Effector CD8-positive, alpha-beta T cell (primary cell): ENCODE measurements at places on chromosomes 3 and 15.

DNA sequence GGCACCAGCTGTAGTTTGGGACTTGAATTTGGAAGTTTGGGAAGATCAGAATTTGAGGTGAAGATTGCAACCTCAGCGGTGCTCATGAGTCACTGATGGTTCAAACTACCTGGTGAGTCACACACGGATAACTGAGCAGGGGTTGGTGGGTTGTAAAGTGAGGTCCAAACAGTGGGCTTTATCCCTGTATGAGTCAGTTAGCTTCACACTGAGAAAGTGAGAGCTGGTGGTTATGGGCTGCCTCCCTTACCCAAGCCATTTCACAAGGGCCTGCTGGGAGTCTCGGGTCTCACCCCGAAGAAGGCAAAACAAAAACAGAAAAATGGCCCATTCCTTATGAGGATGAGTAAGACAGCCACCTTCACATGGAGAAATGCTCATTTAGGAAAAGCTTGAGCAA, 77.0 kb downstream of the ITGA11 start:
- no peak for DNase-seq

DNA sequence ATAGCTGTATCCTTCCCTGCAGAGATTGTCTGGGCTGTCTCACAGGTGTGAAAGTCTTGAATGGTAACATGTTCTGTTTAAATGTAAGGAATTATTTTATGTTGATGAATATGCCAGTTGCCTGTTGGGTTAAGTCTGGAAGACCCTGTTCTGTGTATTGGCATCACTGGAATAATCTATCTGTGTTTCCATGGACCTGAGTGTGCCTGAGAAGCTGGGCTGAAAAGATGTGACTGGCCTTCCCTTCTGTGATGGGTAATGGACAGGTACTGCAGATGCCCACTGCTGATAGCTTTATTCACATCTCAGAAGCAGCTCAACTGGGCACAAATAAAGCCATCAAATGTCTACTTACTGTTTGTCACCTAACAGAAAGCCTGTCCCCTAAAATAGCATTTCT, 196.3 kb downstream of the FNDC3B start:
- DNase-seq, result no peak

- no peak for DNase-seq
These were observed 137.6 kb downstream of the IMPG2 start for GRCh38 chr3:101182734-101183133.

GRCh38 chr3:128317698-128318231, 148.9 kb downstream of the DNAJB8 start:
- no peak for DNase-seq

DNA sequence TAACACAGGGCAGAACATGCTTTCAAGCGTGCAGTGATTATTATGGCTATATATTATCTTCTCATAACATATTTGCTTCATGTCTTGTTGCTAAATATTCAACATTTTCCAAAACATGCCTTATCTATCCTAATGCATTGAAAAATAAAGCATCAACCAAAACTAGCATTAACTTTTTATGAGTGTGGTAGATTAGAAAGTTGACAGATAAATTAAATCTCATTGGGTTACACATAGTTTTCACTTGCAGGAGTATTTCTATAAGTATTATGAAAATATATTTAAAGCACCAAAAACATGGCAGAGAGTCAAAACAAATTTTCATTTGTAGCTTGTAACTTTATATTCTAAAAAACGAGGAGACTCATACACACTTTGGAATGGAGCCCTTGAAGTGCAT, 141.5 kb downstream of the CADM2 start:
- no peak for DNase-seq

GRCh38 chr3:151146731-151147091, 56.3 kb downstream of the GPR171 start:
- no peak for DNase-seq

DNA sequence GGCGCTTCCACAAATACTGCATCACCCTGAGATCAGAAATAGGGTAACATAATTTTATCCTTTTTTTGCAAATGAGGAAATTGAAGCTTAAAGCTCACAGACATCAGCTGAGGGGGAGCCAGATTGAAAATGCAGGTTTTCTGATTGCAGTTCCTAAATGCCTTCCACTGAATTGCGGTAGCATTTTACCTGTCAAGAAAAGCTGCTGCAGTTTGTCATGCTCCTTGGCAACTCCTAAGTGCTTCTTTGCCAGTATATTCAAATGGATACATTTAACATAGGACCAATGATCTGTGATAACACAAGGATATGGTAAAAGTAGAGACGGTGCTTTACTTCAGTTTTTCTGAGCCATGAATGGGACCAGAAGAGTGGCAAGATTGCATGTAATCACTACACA, 50.5 kb downstream of the SPATA16 start:
- DNase-seq, result no peak

GRCh38 chr3:178669022-178669601, 132.9 kb downstream of the KCNMB2 start:
- DNase-seq, result no peak

GRCh38 chr3:174417573-174417972, 441.6 kb upstream of the NAALADL2 start:
- DNase-seq, result no peak

- no peak for DNase-seq
These were observed 94.5 kb downstream of the FBN1 start for GRCh38 chr15:48550822-48551525.

GRCh38 chr3:804211-804610, 288.6 kb upstream of the CNTN6 start:
- no peak for DNase-seq

DNA sequence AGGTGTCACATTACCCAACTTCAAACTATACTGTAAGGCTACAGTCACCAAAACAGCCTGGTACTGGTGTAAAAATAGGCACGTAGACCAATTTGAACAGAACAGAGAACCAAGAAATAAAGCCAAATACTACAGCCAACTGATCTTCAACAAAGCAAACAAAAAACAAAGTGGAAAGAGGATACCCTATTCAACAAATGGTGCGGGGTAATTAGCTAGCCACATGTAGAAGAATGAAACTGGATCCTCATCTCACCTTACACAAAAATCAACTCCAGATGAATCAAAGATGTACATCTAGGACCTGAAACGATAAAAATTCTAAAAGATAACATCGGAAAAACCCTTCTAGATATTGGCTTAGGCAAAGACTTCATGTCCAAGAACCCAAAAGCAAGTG, 13.1 kb downstream of the PEAK1 start:
- no peak for DNase-seq
